ENCODE measurements at places on chromosomes 12 and 14.
A peak's percentile ranks its signal among the peaks of the same experiment; 100 is the strongest.

DNA sequence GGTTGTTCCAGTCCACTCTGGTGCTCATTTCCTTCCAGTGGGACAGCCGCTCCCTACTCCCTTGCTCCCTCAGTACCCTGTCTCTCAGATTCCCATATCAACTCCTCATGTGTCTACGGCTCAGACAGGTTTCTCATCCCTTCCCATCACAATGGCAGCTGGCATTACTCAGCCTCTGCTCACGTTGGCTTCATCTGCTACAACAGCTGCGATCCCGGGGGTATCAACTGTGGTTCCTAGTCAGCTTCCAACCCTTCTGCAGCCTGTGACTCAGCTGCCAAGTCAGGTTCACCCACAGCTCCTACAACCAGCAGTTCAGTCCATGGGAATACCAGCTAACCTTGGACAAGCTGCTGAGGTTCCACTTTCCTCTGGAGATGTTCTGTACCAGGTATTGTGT lies 69.9 kb downstream of the RAD52 start:
- DNase-seq = no peak

- DNase-seq = no peak
These were observed 35.9 kb downstream of the CRADD start for GRCh38 chr12:93713060-93713459.

DNA sequence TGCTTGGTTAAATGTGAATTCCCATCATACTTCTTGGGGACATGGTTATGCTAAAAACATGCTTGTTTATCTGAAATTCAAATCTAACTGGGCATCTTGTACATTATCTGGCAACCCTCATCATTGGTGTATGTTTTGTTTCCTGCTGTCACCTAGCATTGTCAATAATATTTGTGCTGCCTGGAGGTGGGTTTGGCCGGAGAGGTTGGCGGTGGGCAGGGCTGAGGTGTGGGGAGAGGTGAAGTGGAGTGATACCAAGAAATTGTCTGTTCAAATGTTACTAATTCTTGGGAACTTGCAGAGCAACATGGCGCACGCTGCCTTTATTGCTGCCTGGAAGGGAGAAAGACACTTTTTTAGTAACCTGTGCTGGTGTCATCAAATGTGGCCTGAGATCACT lies 280.5 kb downstream of the VRK1 start:
- DNase-seq = no peak

GRCh38 chr12:27343255-27344000 lies 10.8 kb downstream of the BMAL2 start:
- DNase-seq = no peak

- DNase-seq = no peak
These were observed 361.8 kb downstream of the TMEM121 start for GRCh38 chr14:105888151-105888550.

- DNase-seq = no peak
These were observed 2.6 kb downstream of the GDF11 start for GRCh38 chr12:55745361-55746173.

DNA sequence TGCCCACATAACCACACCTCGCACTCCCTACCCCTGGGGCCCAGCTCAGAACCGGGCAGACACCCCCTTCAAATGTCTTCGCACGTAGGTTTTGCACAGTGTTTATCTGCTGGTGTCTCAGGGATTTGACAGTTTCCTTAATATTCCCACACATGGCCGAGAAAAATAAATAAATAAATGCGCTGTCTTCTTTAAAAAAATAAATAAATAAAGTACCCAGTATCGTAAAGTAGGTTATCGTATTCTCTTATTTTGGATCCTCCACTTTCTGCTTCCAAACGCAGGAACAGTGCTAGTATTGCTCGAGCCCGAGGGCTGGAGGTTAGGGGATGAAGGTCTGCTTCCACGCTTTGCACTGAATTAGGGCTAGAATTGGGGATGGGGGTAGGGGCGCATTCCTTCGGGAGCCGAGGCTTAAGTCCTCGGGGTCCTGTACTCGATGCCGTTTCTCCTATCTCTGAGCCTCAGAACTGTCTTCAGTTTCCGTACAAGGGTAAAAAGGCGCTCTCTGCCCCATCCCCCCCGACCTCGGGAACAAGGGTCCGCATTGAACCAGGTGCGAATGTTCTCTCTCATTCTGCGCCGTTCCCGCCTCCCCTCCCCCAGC lies 710 bp upstream of the FOS start:
- DNase-seq = no peak

DNA sequence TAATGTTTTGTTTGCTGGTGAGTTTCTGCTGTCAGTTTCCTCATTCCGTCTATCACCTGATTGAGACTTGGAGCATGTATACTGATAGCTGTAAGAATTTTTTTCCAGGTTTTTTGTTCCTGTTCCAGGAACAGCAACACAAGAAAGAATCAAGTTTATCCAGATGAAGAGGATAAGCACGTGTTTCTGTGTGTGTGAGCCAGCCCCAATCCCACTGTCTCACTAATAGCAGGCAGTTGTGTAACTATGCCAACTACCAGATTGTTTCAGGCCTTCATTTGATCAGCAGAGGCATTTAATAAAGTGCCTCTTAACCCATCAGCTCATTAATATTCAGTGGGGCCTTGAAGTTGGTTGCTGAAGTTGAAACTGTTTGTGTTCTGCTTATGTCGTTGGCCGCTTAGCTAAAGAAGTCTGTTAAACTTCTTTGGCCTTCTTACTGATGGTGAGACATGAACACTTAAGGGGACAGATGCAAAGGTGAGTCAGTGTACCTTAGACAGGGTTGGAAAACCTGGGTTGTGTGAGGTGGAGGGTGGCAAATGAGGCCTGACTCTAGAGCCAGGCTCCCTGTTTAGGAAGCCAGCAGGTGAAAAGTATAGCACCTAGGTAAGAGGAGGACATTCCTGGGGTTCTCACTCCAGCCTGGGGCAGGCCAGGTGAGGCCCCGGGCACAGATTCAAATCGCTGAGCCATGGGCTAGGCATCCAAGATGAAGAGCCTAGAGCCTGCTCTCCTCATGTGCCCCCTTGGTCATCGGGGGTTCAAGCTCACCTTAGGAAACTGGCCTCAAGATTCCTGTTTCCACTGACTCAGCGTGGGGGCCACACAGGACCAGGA lies 3.7 kb downstream of the ANKRD13A start:
- no peak for DNase-seq

DNA sequence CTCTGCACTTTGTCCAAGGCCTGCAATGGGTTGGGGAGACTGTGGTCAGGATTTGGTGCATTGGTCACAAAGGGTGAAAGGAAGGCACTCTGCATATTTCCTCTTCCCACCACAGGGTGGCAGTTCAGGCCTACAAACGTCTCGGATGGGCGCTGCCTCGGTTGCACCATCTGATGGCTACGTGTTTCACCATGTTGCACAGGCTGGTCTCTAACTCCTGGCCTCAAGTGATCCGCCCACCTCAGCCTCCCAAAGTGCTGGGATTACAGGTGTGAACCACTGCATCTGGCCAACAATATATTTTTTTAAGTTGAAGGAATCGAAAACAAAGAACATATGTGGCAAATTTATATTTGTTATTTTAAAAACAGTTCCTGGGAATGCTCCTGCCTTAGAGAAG lies 35.1 kb downstream of the TMBIM6 start:
- peak; percentile 38 for DNase-seq

DNA sequence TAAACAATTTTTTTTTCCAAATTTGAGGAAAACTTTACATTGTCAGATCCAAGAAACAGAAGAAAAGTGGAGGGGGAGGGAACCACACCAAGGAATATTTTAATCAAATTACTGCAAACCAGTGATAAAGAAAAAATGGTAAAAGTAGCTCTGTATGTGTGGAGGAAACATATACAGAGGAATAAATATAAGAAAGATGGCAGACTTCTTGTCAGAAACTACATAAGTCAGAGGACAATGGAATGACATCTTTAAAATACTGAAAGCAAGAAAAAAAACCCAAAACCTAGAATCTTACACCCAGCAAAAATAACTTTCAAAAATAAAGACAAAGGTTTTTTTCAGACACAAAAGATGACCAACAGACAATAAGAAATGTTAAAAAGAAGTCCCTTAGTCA lies 10.2 kb upstream of the LLPH start:
- DNase-seq = no peak

- no peak for DNase-seq
These were observed 52.7 kb downstream of the DAAM1 start for GRCh38 chr14:59241121-59241520.

DNA sequence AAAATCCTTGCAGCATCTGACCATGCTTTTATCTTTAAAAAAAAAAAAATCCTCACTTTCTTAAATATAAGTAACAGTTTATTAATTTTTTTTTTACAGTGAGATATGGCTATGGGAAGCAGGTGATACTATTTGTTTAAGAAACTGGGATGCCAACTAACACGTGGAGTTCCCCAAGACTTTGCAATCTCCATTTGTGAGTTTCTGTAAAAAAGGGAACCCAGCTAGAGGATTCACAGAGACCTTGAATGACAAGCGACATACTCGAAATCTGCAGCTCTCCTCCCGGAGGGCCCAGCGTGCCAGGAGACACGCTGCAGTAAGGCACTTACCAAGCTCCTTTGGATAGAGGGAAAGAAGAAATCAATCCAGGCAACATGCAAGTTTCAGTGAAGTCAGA lies 30.1 kb downstream of the SLC15A4 start:
- DNase-seq = no peak

GRCh38 chr12:78719721-78720120 lies 144.9 kb upstream of the SYT1 start:
- no peak for DNase-seq

DNA sequence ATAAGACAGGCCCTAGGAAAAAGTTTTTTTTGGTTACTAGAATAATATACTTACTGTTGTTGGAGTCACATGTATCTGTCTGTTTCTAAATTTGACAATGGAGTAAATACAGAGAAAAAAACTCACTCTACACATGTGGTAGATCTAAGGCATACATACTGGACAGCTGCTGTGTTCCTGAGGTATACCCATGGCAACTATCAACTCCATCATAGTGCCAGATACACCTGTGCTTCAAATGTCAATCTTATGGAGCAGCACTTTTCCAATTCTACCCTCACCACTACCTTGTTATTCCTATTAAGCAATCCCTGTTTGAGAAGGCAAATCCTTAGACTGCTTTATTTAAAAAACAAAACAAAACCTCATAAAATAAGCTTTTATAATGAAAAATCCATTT lies 3.3 kb downstream of the ZCRB1 start:
- DNase-seq = no peak

- peak; percentile 39 for DNase-seq
These were observed 78.7 kb downstream of the NEDD1 start for GRCh38 chr12:96985515-96986362.

- DNase-seq = no peak
These were observed 5.4 kb downstream of the RPS6KL1 start for GRCh38 chr14:74917646-74918081.

GRCh38 chr14:74968811-74969210 lies 13.4 kb upstream of the PGF start:
- no peak for DNase-seq

GRCh38 chr12:117052386-117053049 lies 46.7 kb downstream of the TESC start:
- DNase-seq = no peak

DNA sequence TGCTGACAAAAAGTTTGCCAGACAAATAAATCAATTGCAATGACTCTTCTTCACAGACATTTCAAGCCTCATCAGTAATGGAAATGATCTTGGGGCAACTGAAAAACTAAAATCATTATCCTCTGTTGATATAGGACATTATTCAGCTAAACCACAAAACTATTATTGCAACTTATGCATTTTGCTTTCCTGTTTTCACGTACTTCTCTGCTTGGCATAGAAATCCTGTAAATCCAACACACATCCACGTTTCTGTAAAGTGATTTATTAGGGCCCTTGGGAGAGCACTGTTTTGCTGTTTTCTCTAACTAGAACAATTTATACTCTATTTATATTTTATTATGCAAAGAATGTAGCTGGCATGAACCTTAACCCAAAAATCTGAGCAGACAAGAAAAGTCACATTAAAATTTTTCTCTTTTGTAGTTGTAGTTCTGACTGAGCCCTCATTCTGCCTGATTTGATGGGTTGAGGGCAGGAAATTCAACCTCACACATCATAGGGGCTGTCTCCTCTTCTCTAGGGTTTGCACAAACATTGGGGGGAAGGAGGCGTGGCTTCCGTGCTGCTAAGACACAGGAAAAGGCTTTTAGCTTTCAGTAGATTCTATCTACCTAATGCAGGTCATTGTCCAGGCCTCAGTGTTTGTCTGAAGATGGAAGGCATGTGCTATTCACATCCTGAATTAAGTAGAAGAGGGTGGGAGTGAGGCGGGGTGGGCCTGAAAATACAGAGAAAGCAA lies 11.5 kb upstream of the NUP107 start:
- peak; percentile 30 for DNase-seq

- DNase-seq = no peak
These were observed 53.3 kb downstream of the STAB2 start for GRCh38 chr12:103640410-103640809.

DNA sequence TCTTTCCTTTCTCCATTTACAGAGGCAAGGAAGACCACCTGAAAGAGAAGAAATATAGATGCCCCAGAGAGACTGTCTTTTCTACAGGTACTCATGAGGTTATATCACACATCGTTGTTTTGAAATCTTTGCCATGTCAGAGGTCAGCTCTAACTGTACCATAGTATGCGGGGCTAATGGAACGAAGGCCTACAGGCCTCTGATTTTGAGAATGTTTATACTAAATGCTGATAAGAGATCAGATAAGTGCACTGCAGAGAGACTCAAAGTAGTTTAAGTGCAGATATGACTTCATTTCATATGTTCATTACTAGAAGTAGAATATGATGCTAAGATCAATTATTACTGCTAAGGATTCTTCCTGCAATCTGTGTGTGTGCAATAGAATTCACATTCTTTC lies 1005.0 kb downstream of the GALC start:
- no peak for DNase-seq

DNA sequence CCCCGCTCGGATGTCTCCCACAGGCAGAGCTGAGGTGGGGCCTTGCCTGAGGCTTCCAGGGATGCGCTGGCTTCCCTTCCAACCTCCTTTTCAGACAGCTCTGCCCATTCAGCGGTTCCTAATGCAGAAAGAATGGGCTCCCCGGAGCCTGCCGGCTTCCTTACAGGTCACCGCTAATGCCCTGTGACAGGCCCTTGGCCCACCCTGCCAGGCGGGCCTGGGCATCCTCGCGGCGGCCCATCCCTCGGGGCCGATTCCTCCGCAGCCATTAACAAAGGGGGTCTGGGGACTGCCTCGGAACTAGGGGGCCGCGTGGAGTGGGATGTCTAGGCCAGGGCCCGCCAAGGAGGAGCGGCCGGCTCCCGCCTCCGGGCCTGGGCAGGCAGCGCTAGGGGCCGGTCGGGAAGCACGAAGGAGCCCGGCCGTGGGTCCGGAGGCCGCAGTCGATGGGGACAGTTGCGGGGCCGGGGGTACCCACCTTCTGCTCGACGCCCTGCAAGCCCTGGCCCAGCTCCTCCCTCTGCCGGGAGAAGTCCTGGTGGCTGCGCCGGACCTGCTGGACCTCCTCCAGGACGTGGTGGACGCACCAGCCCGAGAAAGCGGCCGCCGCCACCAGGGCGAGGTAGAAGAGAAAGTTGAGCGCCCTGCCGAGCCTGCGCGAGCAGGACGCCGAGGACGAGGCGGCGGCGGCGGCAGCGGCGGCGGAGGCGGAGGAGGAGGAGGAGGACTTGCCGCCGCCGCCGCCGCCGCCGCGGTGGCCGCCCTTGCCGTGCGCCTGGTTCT lies 738 bp downstream of the CKAP4 start:
- peak; percentile 60 for DNase-seq
